Stimulated activated naive CD4-positive, alpha-beta T cell treated with Interleukin-2 at 50 U/mL for 16 hours (primary cell): ENCODE measurements at places on chromosomes 2 and 18.

- DNase-seq = no peak
Measured at GRCh38 chr2:188382107-188382506, 90.4 kb downstream of the GULP1 start.

GRCh38 chr2:37575780-37576179 lies 95.7 kb downstream of the CDC42EP3 start:
- no peak for DNase-seq

GRCh38 chr2:98346311-98347236 lies at the start of gene CNGA3:
Gene CNGA3, plus strand, starts transcription at chr2:98346456. Its CDS starts 23,520 bp downstream, at chr2:98369976.
- peak; percentile 2 for DNase-seq

GRCh38 chr2:43233218-43234212 lies 7.1 kb upstream of the ZFP36L2 start:
- no peak for DNase-seq

- no peak for DNase-seq
Measured at GRCh38 chr2:180169474-180169873, 162.4 kb upstream of the CWC22 start.

DNA sequence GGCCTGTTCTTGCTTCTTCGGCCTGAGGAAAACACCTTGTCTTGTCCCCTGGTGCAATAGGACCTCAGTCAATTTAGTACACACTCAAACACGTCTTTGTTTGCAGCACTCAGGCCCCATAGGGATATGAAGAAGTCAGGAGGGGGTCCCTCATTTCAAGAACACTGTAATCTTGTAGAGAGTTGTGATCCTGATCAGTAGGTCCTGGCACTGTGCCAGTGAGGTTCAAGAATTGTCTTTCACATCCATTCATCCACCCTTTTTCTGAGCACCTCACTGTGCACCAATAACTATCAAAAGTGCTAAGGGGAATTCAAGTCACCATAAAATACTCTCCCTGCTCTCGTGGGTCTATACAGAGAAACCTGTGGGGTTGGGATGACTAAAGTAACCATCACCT lies 131.4 kb upstream of the LHCGR start:
- no peak for DNase-seq

DNA sequence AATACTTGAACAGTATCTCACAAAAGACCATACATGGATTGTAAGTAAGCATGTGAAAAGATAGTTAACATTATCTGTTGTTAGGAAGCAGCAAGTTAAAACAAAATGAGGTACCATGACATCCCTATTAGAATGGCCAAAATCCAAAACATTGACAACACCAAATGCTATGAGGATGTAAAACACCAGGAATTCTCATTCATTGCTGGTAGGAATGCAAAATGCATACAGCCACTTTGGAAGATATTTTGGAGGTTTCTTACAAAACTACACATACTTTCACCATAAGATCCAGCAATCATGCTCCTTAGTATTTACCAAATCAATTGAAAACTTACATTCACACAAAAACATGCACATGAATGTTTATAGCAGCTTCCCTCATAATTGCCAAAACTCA lies 30.9 kb upstream of the ICOS start:
- DNase-seq = no peak

DNA sequence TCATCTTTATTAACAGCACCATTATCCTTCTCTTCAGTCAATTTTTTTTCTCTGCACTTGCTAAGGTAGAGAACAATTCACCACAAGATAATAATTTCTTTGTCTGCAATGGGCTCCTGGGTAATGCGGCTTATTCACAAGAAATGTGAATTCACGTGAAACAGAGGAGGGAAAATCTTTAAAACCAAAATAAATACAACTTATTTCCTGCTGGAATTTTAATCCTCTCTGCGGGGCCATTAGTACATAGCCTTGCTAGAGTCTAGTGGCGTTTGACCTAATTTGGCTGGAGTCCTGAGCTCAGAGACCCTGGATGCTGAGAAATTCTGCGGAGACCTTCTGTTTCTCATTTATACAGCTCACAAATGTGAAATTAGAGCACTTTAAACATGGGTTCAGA lies 319.3 kb upstream of the MMADHC start:
- DNase-seq = no peak

DNA sequence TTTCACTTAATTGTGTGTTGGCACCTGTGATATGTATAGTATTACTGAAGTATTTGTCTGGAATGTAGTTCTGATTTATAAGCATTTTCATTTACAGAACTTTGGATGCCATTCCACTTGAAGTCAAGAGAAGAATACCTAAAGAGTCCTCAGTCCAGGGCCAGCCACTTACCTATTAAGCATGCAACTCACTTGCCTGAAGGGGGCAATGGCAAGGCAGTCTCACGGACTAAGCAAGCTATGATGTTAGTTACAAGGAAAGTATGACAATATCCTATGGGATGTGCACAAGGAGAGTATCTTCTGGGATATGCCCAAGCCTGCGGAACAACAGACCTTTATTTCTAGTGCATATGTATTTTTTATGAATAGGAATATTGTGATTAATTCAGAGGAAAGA lies 369.4 kb upstream of the GCFC2 start:
- no peak for DNase-seq

GRCh38 chr18:36329684-36330434 lies 32.3 kb downstream of the FHOD3 start:
- no peak for DNase-seq

DNA sequence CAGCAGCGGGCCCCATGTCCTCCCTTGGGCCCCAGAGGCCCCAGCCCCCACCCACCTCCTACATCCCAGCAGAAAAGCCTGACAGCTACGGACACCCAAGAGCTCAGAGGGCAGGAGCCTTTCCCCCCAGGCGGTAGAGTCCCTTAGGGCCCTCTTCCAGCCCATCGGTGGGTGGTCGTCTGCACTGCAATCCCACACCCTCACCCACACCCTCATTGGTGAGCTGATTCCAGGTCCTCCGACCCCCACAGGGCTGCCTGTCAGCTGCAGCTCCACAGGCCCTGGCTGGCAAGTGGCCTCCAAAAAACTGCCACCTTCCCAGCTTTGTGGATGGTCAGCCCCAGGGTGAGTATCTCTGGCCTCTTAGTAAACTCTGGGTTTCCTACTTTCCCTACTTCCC lies 10.5 kb downstream of the TCF23 start:
- no peak for DNase-seq

DNA sequence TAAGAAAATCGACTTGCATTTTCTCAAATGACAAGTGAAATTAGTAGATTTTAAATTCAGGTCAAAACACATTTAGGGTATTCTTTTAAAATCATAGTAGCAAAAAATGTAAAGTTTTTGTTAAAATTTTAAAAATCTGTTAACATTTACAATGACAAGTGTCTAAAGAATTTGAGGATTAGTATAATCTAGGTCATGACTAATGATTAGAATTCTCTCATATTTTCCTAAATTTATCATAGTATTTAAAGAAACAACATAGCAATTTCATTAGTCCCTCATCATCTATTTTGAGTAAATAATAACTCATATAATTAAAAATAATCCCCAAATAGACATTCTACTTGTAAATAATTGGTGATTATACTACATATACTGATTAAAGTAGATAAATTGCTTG lies 23.6 kb downstream of the THUMPD2 start:
- DNase-seq = no peak

- DNase-seq = no peak
Measured at GRCh38 chr2:218927876-218928275, 31.6 kb upstream of the CDK5R2 start.

- DNase-seq = no peak
Measured at GRCh38 chr18:7924616-7925015, 357.5 kb downstream of the PTPRM start.

- no peak for DNase-seq
Measured at GRCh38 chr18:54386043-54386442, 28.3 kb downstream of the C18orf54 start.

DNA sequence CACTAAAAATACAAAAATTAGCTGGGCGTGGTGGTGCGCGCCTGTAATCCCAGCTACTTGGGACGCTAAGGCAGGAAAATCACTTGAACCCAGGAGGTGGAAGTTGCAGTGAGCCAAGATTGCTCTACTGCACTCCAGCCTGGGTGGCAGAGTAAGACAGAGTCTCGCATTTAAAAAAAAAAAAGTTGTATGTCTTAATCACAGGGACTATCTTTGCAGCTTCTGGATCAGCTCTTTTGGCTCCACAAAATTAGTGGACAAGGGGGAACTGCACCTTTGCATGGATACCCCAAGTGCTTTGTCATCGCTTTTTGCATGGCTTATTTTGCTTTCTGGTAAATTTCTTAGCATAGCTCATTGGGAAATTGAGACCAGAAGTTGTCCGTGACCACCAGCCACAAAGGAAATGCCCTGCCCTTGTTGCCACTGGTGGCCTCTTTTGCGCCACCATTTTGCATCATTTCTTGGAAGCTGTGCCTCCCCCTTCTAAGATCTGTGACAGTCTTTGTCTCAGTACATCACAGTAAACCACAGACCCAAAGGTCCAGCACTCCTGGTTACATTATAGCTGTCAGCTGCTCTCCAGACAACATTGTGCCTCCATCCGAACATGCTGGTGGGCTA lies 43.9 kb upstream of the PCBP1 start:
- no peak for DNase-seq

DNA sequence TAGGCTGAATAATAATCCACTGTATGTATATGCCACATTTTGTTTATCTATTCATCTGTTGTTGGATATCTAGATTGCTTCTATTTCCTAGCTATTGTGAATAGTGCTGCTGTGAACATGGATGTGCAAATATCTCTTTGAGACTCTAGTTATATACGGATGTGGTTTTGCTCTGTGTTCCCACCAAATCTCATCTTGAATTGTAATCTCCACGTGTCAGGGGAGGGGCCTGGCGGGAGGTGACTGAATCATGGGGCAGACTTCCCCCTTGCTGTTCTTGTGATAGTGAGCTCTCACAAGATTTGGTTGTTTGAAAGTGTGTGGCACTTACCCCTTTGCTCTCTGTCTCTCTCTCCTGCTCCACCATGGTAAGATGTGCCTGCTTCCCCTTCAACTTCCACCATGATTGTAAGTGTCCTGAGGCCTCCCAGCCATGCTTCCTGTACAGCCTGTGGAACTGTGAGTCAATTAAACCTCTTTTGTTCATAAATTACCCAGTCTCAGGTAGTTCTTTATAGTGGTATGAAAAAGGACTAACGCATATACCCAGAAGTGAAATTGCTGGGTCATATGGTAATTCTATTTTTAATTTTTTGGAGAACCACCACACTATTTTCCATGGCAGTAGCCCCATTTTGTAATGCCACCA lies 86.1 kb upstream of the UPP2 start:
- DNase-seq = no peak

- no peak for DNase-seq
Measured at GRCh38 chr2:217068677-217069250, 208.9 kb upstream of the TNP1 start.

DNA sequence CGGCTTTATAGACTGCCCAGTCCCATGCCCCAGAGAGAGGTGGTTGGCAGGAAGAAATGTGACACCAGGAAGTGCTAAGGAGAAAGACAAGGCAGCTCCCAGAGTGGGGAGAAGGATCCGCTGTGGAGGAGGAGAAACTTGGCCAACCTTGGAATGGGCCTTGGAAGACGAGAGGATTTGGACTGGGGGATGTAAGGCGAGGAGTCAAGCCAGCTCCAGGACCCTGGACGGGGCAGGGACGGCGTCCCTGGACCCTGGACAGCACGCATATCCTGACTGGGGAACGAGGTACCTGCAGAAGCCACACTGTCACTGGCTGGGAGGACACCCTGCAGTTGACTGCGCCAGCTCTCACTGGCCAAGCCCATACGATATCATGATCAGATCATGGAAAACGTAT lies 153.4 kb downstream of the BCL2 start:
- no peak for DNase-seq

DNA sequence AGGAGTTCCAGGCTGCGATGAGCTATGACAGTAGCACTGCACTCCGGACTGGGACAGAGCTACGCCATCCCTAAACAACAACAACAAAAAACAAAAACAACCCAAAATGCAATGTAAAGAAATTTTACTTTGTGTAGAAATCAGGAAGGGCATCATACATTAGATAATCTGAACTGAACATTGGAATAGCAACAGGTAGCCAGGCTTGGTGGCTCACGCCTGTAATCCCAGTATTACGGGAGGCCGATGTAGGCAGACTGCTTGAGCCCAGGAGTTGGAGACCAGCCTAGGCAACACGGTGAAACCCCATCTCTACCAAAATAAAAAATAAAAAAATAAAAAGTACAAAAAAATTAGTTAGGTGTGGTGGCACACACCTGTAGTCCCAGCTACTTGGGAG lies 2.1 kb upstream of the PNO1 start:
- DNase-seq = no peak

GRCh38 chr2:203396667-203397066 lies 68.5 kb downstream of the ABI2 start:
- no peak for DNase-seq

- no peak for DNase-seq
Measured at GRCh38 chr2:81672923-81673322, 1368.4 kb upstream of the LRRTM1 start.

DNA sequence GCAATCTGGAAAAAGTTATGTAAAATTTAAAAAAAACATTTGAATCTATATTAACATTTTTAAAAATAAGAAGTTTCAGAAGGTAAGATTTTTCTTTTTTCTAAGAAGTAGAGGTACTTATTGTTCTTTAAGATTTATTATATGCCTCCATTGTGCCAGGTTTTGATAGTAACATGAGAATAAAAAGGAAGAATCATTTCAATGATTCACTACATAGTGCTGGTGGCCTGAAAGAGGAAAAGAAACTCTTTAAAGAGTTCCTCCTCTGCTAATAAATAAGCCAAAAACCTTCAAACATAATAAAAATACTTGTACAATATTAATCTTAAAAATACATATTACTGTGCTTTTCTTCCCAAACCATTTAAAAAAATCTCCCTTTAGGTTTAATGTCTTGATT lies 69.0 kb downstream of the ANKRD44 start:
- no peak for DNase-seq

DNA sequence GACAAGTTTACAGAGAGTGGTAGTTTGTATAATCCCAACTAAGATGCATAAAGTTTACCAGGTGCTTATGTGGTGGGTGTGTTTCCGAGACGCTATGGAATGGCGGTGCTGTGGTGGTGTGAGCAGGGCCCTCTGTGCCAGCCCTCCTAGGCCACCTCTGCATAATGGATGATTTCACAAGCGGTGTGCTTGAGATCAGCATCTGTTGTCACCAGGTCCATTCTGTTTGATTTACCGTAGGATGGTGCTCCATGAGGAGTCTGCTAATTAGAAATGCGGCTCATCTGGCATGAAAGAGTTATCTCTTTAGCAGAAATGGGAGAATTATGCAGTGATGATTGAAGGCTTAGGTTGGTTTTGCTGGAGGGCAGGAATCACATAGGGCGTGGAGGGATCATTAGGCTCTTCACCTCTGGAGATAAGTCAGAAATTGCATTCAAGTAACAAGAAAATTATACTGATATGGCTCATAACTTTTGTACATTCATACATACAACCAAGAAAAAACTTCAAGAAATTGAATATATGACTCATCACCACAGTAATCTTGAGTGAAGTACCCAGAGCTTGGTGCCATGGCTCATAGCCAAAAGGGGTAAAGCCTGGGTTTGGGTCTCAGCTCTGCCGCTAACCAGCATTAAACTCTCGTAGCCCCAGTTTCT lies 41.4 kb downstream of the CRIM1 start:
- no peak for DNase-seq

- no peak for DNase-seq
Measured at GRCh38 chr2:58852243-58852642, 611.1 kb upstream of the FANCL start.

- no peak for DNase-seq
Measured at GRCh38 chr2:75415731-75416130, 145.0 kb downstream of the EVA1A start.

GRCh38 chr2:207423886-207424285 lies 105.9 kb upstream of the CREB1 start:
- peak; percentile 6 for DNase-seq
